Breast epithelium (tissue), 4 donors: ENCODE measurements at places on chromosomes 5 and 9.

GRCh38 chr9:104747245-104747564 is 278 bp upstream of the NIPSNAP3A start:
- DNase-seq, result no peak

GRCh38 chr9:133403766-133404453 is 13.9 kb downstream of the REXO4 start:
- no peak for DNase-seq

- DNase-seq, result no peak
These were observed 148.7 kb upstream of the COL5A1 start for GRCh38 chr9:134492721-134493460.

DNA sequence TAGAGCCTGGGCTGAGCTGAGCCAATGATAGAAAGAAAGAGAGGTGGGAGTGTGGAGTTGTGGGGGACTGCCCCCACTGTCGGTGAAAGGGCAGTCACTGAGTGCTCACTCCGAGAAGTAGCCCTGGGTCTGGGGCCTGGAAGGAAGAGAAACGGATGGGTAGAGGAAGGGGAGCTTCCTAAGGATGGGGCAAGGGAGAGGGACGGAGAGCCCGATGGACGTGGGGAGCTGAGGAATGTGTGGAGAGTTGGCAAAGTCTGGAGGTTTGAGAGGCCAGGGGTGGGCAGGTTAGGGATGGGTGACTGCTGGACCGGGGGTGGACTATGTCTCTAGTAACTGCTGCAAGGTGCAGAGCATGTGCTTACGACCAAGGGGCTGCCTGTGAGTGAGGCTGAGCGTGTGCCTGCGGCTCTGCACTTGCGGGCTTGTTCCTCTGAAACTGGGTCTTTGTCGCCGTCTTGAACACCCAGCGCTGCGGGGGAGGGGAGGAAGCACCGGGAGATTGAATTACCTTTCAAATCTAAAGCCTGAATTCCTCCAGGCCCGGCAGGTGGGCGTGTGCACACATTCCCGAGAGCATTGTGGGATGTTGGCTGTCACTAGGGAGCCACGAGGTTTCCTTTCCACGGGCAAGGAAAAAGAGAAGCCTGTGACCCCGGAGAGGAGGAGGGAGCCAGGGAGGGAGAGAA is 76.4 kb upstream of the ARAP3 start:
- DNase-seq, result no peak

DNA sequence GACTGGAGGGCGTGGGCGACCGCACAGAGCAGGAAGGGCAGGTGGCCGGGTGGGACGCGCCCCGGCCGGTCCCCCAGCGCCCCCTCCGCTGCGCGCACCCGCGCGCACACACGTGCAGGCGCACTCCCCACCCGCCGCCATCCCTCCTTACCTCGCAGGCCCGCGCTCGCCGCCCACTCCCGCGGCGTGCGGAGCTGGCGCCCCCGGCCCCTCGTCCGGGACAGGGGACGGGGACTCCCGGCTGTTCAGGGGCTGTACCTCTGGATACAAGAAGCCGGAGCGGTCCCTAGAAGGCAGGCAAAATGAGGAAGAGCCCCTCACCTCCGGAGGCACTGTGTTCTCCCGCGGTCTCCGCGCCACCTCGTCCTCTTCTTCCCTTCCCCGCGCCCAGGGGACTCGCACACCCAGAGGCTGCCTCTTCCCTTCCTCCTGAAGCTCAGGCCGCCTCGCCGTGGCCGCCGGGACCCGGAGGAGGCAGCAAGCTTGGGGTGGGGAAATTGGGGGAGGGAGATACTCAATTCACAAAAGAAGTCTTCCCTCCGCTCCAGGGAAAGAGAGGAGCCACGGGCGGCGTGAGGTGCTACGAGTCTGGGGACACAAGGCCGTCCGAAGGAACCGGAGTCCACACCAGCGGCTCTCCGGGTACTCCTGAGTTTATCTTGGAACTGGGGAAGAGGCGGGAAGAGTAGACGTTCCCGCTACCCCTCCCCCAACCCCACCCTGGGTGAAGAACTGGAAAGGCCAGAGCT is 1.4 kb upstream of the GABRB2 start:
- DNase-seq, result no peak

DNA sequence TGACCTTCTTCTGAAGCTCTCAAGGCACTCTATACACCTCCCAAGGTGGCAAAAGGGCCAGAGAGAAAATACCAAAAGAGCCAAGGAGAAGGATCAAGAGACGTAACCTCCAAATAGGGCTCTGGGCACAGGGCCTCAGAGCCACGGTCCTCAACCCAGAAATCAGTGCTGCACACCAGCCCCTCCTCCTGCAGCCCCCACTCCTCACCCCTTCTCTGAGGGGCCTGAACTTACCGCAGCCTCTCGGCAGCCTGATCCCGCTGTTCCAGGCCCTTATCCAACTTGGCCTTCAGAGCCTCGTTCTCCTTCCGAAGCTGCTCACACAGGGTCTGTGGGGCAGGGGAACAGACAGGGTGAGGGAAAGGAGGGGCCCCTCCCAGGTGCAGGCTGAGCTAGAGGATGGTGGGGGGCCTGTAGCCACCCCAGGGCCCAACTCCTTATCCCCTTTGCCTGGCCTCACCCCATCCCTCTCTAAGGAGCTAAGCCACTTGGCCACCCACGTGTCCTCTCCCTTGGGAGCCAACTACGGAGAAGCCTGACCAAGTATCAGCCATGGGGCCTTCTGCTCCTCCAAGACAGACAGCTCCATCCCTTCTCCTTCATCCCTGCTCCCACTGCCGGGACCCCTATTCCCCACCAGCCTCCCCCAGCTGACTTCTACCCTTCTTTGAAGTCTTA is 28.8 kb downstream of the TNIP1 start:
- DNase-seq, result no peak

DNA sequence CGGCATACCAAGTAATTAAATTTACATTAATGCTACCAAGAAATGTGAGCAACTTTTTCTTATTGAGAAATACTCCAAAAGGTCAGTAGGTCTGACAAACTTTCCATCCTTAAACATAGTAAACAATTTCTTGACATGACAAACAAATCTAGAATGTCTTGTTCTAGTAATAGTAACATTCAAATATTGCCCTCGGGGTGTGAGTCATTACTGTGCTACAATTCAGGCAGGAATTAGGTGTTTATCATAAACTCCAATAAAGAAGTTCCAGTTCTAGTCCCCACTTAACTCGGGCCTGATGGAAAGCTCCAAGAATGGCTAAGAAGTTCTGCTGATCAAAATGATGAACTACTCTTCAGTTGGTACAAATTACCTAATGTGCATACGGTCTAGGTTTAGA is 235.6 kb upstream of the TUSC1 start:
- DNase-seq, result no peak

GRCh38 chr5:174145091-174145490 is 99.6 kb downstream of the NSG2 start:
- DNase-seq, result no peak

GRCh38 chr5:110361471-110361870 is 365.0 kb downstream of the TMEM232 start:
- no peak for DNase-seq

GRCh38 chr5:92050970-92051369 is 667.9 kb upstream of the ARRDC3 start:
- DNase-seq, result no peak

DNA sequence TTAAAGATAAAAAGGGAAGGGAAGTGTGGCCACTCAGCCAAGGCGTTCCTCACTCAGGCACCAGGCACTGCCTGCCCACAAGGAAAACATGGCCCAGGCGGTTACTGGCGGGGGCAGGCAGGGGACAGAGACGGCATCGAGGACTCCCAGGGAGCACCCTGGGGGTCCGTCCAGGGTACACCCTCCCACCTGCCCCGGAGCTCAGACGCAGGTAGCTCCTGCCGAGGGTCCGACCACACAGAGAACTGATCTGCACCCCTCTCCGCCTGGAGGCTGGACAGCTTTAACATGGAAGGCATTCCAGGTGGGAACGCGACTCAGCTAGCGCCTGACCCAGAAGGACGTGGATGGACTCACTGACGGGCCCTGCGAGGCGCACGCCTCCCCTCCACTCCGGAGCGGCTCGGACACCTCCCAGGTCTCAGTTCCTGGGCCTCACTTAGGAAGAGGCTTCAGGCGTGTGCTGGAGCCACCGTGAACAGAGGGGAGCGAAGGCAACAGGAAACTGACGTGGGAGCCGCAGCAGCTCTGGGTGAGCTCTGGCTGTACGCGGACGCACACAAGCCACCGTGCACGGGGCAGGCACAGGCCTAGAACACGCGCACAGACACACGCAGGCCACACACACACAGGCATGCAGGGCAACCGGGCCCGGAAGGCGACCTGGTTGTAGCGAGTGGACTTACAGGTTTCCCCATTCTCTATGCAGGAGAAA is 47.5 kb downstream of the NKD2 start:
- DNase-seq, result no peak

DNA sequence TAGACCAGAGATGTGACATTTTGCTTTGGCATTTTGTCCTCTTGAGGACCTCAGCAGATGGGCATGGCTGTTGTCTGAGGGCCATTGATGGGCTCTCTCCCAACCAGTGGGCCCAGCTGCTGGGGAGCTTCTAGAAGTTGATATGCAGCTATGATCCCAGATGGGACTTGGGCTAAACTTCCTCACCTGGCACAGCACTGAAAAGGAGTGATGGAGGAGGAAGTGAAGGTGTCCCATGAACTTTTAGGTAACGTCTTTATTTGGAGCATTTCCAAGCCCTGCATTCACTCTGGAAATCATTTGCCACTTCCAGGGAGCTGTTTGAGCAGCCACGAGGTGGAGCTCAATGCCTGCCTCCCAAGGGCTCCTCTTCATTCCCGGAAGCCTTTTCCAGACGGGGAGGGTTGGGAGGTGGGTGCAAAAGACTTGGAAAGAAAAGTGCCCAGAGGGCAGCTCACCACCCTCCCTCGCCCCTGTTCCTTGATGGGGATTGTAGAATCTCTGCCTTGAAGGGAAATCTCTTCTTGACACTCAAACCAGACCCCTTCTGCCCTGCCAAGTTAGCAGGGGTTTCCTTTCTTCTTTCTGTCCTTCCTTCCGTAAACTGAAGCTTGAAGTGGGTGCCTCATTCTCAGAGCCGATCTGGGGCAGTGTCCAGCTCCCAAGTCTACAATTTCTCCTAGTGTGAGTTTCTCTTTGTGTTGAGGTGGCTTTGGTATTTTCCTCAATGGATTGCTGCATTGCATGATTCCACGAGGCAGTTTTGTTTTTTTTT is 18.1 kb upstream of the NEUROG1 start:
- no peak for DNase-seq

DNA sequence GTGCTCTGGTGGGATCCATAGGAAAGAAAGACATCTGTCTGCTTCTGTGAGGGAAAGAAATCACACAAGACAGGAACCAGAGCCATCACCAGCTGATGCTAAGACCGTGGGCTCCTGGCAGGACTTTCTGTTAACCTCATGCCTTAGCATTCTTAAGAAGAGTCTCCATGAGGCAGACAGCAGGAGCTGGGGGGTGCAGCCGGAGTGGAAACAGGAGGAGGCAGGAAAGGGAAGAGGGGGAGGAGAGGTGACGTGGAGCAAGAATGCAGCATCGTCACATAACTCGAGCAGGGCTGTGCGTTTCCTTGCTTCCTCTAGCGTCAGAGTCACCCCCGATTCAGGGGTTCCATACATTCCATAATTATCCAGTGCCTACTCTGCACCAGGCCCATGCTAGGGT is 53.6 kb downstream of the ERGIC1 start:
- no peak for DNase-seq

DNA sequence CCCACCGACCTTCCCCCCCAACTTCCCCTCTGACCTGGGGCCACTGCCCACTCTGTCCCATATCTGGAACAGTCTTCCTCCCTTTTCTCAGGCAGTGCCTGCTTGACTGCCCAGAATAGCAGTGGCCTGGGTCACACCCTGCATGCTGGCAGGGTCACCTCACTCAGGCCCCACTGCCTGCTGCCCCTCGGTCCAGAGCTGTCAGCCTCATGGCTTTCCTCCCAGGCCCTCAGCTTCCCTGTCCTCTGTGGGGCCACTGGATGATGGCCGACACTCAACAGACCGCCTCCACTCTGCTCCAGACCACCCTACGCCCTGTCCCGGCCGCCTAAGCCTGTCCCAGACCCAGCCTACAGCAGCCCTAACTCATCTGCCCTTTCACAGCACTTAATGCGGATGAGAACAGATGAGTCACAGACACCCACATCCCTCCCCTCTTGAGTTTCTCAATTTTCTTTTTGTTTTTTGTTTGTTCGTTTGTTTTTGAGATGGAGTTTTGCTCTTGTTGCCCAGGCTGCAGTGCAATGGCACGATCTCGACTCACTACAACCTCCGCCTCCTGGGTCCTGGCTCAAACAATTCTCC is 5.9 kb downstream of the PNPLA7 start:
- DNase-seq, result no peak

GRCh38 chr9:13122756-13123369 is 156.6 kb downstream of the MPDZ start:
- DNase-seq, result no peak

GRCh38 chr5:147403651-147404640 is 105.9 kb downstream of the DPYSL3 start:
- no peak for DNase-seq

- no peak for DNase-seq
These were observed 312.1 kb upstream of the EFNA5 start for GRCh38 chr5:107982703-107983425.

GRCh38 chr9:29322240-29322639 is 1749.0 kb upstream of the C9orf72 start:
- DNase-seq, result no peak

GRCh38 chr5:5403741-5404140 is 18.7 kb upstream of the ICE1 start:
- DNase-seq, result no peak

- no peak for DNase-seq
These were observed 55.0 kb downstream of the PAPPA start for GRCh38 chr9:116208417-116209232.

DNA sequence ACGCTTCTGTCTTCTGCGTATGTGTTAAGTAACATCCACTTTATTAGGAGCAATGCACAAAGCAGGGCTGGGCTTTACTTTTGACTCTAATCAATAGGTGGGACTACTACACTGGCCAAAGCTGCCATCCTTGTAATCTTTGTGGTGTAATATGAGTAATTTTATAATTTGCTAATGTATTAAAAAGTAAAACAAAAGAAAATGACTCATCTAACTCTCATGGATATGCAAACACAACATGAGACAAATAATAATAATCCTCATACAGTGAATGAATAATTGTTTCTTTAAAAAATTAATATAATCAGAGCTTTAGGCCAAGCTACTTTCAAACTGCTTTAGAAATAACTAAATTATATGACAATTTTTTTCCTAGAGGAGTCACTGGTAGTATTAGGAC is 90.7 kb downstream of the NR3C1 start:
- DNase-seq, result no peak

DNA sequence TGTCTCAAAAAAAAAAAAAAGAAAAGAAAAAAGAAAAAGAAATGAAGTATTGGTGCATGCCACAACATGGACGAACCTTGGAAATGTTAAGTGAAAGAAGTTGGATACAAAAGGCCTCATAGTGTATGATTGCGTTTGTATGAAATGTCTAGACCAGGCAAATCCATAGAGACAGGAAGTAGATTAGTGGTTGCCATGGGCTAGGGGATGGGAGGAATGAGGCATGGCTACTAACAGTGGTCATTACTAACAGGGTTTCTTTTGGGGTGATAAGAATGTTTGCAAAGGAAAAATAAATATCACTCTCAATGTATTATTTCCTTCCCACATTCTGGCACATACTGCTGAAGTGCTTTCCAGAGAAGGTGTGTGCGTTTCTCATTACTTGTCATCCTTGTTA is 44.1 kb downstream of the UGCG start:
- DNase-seq, result no peak

GRCh38 chr9:119453490-119453911 is 84.3 kb upstream of the BRINP1 start:
- no peak for DNase-seq
